ENCODE measurements at places on chromosomes 6 and 20. TPM values are rescaled to one million over a fixed set of nuclear protein-coding genes. Genes with fewer than 3 reads are reported as not detected.

Gene MDFI
- polyA plus RNA-seq, result 31.4 TPM

Gene PNLDC1
- 0.07 TPM for polyA plus RNA-seq

Gene CCND3
- 25.9 TPM for polyA plus RNA-seq

Gene LY6G6D
- polyA plus RNA-seq, result not detected

Gene HTR1B
- polyA plus RNA-seq, result 0.38 TPM

Gene FNDC1
- 6.3 TPM for polyA plus RNA-seq

Gene HLA-DQB1
- polyA plus RNA-seq, result 8.4 TPM

Gene CENPW
- polyA plus RNA-seq, result 39.4 TPM

Gene TUBB2A
- 45.8 TPM for polyA plus RNA-seq

Gene AGPAT4
- 23.7 TPM for polyA plus RNA-seq

- DNase-seq, result no peak
Measured at GRCh38 chr20:22918286-22918983, 116.7 kb upstream of the SSTR4 start.

GRCh38 chr20:21100578-21101452 is 5.3 kb downstream of the LINC00237 start:
- peak; percentile 21 for DNase-seq

- DNase-seq, result no peak
Measured at GRCh38 chr6:24936641-24937317, 1.0 kb upstream of the RIPOR2 start.

GRCh38 chr6:129525055-129525454 is 184.9 kb downstream of the ARHGAP18 start:
- DNase-seq, result no peak

- DNase-seq, result no peak
Measured at GRCh38 chr20:618980-619379, 8.9 kb upstream of the TCF15 start.

DNA sequence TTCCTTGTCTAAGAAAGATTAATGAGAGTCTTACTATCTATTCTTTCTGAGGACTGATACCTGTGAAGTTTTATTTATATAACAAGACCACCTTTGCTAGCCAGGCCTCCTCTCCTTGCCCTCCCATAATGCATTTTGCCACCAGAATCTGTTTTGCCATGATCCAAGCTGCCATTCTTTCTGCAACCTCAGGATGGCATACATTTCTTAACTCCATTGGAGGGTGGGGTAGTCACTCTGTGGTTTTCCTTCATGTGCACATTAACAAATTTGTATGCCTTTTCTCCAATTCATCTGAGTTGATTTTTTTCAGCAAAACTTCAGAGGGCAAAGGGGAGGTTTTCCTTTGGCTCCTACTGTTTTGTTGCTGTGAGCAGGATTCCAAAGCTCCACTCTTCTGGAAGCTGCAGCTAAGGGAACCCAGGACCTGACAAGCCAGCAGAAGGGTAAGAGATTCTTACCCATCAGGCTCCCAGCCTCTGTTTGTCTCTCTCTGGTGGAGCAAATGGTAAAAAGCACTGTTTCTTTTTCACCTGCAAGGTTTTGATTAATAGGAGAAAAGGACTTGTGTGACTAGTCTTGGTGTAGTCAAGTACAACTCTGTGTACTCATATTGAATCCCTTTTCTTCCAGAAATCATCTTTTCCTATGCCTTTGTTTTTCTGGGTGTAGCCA is 26.2 kb upstream of the ENPP4 start:
- no peak for DNase-seq

- DNase-seq, result no peak
Measured at GRCh38 chr20:49024220-49024619, 21.9 kb upstream of the CSE1L start.

DNA sequence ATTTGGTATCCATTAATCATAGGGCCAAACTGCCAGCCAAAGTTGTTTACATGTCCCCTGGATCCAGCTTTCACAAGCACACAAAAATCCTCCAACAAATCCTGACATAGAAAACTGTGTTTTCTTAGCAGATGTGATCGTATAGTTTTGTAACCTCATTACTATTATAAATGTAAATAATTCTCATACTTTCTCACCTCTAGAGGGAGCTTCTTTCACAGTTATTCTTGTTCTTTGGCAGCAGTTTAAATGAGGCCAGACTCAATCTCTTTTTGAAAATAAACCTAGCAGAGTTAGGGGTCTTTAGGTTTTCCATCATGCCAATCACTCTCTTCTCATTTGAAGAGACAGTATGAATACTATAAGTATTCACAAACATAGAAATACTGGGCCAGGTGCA is 17.0 kb upstream of the ZNF318 start:
- peak; percentile 42 for DNase-seq

DNA sequence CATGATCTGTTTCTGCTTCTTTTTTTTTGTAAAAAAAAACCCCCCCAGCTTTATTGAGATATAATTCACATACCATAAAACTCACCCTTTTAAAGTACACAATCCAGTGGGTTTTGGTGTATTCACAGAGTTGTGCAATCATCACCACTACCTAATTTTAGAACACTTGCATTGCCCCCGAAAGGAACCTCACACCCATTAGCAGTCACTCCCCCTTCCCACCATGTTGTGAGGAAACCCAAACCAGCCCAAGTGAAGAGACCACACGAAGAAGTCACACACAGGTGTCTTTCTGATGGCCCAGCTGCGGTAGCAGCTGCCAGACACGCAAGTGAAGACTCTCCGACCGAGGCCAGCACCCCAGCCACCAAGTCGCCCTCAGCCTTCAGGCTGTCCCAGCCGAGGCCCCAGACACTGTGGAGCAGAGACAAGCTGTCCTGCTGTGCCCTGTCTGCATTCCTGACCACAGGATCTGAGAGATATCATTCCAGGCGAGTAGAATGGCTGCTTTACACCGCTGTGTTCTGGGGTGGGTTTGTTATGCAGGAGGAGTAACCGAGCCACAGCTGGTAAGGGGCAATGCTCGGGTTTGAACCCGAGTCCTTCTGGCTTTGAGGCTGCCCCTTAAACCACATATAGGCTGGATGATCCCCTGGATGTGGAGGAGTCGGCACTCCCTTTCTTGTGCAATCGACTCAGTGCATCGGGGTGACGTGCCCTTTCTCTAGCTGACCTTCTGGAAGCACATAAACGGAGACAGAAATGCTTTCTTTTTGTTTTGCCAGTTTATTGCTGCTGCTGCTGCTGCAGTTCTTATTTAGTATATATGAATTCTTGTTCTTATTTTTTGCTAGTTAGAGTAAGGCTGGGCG is 59.1 kb upstream of the PTPN1 start:
- DNase-seq, result no peak

- no peak for DNase-seq
Measured at GRCh38 chr20:43863330-43863729, 51.3 kb upstream of the TOX2 start.

- no peak for DNase-seq
Measured at GRCh38 chr6:29563435-29563965, 4.0 kb upstream of the UBD start.

DNA sequence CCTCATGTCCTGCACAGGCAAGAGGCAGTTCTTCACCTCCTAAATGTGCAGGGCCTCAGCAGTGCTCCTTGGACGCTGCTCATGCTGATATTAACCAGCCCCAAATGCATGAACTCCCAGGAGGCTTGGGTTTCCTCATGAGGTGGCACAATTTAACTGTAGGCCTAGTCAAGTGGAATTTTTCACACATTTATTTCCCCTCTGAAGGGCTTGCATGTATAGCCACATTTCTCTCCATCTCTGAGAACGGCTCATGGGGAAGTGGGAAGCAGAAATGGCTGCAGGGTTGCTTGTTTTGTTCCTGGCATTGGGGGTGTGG is 72.8 kb upstream of the PAX1 start:
- DNase-seq, result no peak

DNA sequence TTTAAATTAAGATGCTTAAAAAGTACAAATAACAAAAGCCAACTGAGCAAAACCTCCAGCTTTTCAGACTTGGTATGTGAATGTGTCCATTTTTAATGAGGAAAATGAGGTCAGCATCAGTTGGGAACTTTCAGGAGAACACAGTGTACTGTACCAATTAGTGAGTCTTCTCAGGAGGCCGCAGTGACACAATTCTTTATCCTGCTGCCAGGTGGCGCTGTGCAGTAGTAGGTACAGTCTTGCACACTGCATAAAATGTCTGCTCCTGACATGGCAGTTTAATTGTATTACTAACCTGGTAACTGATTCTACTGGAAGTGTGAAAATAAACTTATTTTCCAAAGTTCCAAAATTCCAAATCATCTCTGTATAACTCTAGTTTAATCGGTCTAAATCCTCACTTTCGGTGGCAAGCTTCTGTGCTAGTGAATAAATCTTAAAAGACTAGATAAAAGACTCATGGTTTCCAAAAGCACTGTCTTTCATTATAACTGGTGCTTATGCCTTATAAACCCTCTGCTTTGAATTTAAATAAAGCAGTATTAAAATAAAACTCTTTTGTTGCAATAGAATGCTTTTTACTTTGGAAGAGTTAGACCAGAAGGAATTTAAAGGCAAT is 214.8 kb upstream of the MMS22L start:
- peak; percentile 63 for DNase-seq

GRCh38 chr6:119138906-119139541 is 60.6 kb upstream of the FAM184A start:
- no peak for DNase-seq

- DNase-seq, result no peak
Measured at GRCh38 chr6:43785220-43785752, 15.3 kb downstream of the VEGFA start.

- no peak for DNase-seq
Measured at GRCh38 chr6:41630069-41630468, 8.2 kb upstream of the MDFI start.

GRCh38 chr6:73309535-73309784 is 44.6 kb downstream of the DPPA5 start:
- no peak for DNase-seq
